ENCODE measurements at places on chromosomes 5 and 9. TPM values are rescaled to one million over a fixed set of nuclear protein-coding genes. Genes with fewer than 3 reads are reported as not detected.

TMEFF1 gene
- polyA plus RNA-seq, result not detected

SLC6A19 gene
- polyA plus RNA-seq, result not detected

LRRC70 gene
- 1.1 TPM for polyA plus RNA-seq

MYMK gene
- not detected for polyA plus RNA-seq

SLC27A4 gene
- 11.2 TPM for polyA plus RNA-seq

DNA sequence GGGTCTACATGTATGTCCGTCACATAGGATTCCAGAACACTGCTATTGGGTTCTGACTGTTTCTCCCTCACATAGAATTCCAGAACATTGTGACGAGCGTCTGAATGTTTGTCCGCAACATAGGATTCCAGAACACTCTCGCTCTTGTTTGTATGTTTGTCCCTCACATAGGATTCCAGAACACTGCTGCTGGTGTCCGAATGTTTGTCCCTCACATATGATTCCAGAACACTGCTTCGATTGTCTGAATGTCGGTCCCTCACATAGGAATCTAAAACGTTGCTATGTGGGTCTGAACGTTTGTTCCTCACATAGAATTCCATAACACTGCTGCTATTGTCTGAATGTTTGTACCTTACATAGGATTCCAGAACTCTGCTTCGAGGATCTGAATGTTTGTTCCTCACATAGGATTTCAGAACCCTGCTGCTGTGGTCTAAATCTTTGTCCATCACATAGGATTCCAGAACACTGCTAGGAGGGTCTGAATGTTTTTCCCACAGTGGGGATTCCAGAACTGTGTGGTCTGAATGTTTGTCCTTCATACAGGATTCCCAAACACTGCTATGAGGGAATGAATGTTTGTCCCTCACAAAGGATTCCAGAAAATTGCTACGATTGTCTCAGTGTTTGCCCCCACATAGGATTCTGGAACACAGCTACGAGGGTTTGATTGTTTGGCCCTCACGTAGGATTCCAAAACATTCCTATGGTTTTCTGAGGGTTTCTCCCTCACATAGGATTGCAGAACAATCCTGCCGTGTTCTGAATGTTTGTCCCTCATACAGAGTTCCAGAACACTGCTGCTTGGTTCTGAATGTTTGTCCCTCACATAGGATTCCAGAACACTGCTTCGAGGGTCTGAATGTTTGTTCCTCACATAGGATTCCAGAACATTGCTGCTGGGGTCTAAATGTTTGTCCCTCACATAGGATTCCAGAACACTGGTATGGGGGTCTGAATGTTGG, 220.5 kb downstream of the FOXD4L6 start:
- no peak for DNase-seq

DNA sequence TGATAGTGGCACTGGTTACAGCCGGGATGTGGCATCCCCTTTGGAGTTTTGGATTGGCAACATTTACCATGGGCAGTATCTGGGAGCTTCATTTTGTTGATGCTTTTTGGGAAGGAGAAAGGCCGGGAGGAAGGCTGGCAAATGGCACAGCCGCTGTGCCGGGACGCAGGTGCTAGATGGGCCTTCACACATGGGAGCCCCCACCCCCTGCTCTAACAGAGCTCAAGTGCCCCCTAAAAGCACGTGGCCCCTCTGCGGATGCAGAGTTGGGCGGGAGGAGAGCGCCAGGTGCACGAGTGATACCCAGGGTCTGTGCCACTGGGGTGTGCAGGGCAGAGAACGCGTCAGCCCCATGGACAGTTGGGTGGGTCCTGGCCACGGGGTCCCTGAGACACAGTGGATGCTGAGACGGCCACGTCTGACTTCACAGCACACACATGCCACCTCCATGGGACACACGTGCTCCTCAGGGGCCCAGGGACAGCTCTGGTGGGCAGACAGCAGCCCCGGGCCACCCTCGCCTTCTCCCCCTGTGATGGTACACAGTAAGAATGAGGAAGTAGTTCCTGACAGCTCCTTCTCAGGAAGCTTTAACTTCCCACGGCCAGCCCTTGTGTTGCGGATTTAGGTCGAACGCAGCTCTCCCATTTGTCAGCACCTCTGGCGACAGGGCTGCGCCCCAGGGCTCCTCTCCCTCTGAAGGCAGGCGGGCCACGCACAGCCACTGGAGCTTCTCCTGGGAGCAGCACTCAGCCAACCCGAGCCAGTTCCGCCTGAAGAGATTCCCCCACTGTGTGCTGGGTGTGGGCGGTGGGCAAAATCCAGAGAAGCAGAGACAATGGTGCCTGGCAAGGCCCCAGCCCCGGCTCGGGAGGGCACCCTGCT, 10.8 kb downstream of the SLC9A3 start:
- DNase-seq, result no peak

DNA sequence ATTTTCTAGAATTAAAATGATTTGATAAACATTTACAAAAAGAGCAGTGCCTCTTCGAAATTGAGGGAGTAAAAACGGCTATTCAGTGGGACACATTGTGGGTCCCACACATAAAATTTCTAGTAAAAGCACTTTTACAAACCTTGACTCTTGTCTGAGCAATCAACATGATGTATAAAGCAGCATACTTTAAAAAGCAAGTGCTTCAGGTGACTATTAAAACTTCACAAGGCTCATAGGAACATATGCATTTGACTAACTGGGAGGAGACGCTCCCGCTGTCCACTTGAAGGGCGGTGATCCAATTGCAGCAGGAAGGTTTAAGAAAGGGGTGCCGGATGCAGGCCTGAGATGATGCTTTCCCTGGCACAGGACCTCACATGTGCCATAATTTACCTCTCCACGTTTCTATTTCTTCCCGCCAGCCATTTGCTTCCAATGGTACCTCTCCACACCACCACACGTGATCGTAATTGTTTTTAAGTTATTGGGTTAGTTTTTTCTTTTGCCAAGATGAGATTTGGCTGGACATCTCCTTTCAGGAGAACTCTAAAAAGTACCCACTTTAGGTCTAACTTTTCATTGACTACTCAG, 1.8 kb downstream of the MCTP1 start:
- no peak for DNase-seq

DNA sequence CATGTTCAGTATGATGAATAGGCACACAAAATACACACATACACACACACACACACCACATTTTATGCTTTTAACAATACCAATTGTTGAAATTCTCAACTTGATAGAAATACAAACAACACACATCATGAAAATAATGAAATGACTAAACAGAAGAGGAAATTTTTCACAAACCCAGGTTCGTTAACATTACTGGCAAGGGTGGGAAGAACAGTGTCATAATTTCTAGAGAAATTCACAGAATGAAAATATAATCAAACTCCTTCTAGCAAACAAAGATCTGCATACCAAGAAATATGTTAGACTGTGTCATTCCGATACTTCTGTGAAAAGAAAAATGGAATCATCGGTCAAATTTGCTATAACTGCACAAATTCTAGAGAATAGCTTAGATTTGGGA, 41.9 kb downstream of the ST8SIA4 start:
- no peak for DNase-seq

DNA sequence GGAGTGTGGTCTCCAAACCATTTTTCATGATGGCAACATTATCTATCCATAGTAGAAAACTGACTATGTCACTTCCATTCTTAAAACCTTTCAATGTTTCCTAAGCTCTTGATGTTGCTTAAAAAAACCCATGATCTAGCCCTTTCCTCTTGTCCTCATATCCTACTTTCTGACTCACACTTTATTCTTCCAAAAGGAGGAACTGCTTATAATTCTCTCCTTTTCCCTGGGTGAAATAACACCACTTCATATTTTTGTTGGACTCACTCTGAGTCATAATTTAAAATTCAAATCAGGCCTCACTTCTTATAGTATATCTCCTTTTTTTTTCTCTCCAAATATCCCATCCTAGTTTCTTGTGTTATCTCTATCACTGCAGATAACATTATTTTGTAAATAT, 513.9 kb downstream of the MAN2A1 start:
- DNase-seq, result no peak

GRCh38 chr5:153490118-153491037, at the start of gene GRIA1:
TSS of gene GRIA1 (plus strand) at chr5:153490670.
- no peak for DNase-seq

DNA sequence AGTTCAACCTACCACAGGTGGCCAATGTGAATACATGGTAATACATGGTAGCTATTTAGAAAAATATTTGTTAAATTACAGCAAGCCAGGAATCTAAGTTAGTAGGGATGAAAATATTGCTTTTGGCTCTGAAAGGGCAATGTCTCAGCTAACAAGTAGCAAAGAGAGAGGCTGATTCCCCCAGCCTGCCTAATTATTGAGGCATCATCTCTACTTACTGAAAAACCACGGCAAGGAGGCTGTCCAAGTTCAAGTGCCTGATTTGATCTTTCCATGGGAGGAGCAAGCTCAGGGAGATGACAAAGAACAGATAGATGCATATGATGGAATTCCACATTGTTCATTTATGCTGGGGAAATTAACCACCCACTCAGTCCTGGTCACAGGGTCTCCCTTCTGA, 28.7 kb upstream of the UBTD2 start:
- DNase-seq, result no peak

GRCh38 chr5:39226100-39226451, 6.7 kb upstream of the FYB1 start:
- no peak for DNase-seq

DNA sequence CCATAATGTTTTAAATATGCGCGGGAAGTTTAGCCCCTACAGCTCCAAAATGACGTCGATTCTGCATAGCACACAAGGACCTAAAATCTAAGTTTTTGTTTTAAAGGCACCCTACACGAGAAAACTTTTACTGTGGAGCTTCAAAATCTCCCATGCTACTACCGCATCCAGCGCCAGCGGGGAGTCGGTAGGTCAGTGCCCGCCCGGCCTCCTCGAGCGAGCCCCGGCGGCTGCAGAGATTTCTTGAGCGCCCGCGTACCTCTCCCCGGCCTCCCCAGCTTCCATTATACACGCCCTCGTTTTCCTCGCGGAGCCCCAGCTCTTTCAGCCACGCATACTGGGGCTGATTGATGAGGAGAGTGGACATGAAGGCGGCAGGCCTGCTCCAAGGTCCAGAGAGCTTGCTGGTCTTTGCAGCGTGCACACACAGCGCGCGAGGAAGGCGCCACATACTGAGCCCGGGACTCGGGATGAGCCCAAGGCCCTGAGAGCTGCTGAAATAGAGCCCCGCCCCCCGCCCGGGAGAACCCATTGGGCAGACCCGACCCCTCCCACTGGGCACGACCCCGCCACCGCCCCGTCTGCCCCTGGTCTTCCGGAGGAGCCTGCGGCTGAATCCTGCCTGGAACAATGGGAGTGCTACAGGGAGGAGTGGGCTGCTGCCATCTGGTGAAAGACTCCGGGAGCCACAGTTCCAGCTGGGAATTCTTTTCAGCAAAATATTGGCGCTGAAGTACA, at the start of gene ALDH7A1:
TSS of gene ALDH7A1 (minus strand) at position 472 of the 738 bp plus-strand sequence. CDS start at position 451, 21 bp downstream.
- no peak for DNase-seq

DNA sequence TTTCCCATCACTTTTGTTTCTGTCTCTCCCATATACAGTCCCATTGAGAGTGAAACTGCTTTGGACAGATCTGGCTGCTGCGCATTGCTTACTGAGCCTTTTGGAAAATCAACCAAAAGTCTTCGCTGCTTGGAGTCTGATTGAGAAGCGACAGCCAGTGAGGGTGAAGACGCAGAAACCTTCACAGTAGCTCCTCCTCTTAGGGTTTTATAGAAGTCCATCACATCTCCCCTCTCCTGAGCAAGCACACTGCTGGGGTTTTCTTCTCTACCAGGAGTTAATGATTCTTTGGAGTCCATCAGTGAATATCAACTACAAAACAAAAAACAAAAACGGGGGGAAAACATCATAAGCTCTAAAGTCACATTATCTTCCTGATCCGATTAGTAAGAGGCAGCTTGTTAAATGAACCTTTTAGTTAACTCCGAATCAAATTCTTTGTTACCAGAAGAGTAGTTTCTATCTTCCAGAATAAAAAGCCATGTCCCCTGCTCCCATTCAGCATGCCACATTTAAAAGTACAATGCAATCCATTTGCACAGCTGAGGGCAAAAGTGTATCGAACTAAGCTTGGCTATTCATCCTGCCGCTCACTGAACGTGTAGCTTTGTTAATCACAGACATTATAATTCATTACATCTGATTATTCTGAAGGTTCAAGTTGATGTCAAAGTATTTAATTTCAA, 2.8 kb downstream of the NR3C1 start:
- DNase-seq, result no peak

GRCh38 chr5:80282054-80282453, 26.2 kb upstream of the SERINC5 start:
- no peak for DNase-seq

GRCh38 chr5:1299511-1299850, 4.6 kb upstream of the TERT start:
- no peak for DNase-seq

DNA sequence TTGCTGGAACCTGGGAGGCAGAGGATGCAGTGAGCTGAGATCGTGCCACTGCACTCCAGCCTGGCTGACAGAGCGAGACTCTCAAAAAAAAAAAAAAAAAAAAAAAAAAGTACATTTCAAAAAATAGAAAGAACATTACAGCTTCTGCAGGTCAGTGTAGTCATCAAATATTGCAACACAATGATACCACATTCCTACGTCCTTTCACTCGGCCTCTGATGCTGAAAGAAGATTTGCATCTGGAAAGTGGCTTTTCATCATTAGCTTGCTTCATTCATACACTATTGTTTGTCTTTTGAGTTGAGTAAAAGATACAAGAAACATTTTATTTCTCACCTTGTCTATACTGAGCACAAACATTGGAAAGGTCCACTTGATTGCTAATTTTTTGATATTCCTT, 59.6 kb upstream of the CPLANE1 start:
- no peak for DNase-seq

- DNase-seq, result no peak
Observed at GRCh38 chr9:111451570-111451969, 32.6 kb downstream of the ECPAS start.
